Hippocampal formation (tissue), 2 donors: ENCODE measurements at places on chromosomes 5 and 9.

DNA sequence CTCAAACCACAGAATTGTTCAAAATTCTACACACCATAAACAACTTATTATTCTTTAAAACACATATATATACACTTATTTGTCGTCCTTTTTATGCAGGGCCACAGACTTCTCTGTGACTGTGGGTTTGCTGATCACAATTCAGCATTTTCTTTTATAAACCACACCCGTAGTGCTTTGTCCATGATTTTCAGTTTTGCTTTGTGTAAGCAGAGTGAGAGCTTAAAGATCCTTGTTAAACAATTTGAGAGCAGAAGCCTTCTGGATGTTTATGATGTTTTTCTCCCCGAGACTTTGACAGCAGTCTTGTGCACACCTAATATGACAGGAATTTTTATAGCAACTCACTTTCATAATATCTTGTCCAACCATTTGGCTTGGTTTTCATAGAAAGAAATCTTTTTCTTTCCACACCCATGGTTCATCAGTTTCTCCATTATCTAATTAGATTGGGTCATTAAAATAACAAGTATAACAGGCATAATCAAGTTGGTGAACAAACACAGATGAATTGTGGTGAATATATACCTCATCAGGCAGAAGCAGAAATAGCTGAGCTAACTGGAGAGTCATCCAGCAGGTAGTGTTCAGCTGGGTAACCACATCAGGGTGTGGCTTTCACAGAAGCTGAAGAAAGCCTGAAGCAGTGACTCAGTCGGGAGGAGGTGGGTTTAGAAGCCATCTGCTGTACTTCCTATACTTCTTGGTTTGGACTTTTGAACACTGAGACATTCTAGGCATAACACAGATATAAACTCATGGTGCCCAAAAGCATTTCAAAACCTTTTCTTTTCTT lies 232.8 kb downstream of the DOCK8 start:
- no peak for DNase-seq

DNA sequence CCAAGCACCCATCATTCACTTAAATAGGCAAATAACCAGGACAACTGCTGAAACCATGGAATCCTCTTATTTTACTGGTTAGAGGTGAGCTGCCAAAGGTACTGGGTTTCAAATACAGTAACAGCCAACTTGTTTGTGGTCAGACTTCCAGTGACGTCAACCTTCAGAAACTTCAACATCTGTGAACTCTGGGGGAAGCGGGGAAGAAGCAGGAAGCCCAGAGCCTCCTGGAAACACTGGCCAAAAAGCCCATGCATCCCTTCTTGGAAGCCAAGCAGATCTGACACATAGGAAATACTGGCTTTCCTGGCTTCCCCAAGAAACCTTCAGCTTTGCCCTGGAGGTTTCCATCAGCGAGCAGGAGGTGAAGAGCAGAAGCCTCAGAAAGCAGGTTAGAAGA lies 4.9 kb upstream of the FRRS1L start:
- DNase-seq: no peak

GRCh38 chr9:129898185-129898584 lies 62.9 kb downstream of the USP20 start:
- DNase-seq: no peak

DNA sequence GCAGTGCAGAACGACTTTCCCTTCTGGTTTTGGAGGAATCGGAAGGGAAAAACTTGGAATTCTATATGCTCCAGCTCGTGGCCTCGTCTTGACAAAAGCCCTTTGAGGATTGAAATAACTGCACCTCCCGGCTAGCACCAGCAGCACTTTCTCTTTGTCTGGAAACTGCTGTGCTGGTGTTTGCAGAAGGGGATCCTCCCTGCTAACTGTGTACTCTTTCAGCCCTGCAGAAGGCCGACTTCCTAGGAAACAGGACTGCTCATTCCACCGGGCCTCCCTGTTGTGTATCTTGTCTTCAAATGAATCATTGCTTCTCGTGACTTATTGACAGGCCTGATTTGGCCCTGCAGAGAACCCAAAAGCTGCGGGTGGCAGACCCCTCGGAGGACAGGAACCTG lies 23.6 kb downstream of the STC2 start:
- no peak for DNase-seq

DNA sequence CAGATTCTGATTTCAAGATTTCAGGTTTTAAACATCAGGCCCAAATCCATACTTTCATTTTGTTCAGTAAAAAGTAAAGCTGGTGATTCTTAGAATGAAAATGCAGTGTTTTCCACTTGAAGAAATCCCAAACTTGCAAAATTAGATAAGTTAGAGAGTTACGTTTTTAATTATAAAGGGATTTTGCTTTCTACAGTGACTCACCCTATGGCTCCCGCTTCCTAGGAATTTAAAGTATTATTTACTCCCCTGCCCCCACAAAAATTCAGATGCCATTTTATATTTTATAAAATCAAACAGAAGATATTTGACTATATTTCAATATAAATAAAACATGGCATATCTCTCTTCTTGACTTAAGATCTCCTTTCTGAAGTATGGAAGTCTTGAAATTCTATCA lies 402.9 kb downstream of the ZSWIM6 start:
- DNase-seq: no peak
